ENCODE measurements at places on chromosomes 5 and 9.

- H3K27ac ChIP-seq = no peak overlapping the region
- peaks cover 20% of the 10 kb centered on the region for H3K4me1 ChIP-seq
- no peak for DNase-seq
- peaks cover 35% of the 10 kb centered on the region for H3K36me3 ChIP-seq
Measured at GRCh38 chr5:32740651-32741050, 29.5 kb downstream of the NPR3 start.

DNA sequence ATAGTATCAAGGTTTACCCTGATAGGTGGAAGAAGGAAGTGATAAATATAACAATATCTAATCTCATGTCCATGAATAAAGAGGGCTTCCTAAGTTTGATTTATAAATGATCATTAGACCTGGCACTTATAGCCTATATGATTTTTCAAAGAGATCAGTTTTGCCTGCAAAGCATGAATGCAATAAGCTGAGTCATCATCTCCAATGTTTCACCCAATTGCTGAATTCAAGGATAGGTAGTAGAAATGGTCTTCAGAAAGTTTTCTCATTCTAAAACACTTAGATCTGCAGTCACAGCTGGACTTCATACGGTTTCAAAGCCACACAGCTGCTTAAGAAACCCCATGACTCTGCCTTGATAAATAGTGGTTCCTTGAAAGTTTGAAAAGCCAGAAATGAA is 1722.8 kb downstream of the MAT2B start:
- DNase-seq = peak; percentile 14
- no peak overlapping the region for H3K4me3 ChIP-seq
- H3K27me3 ChIP-seq = no peaks in the 10 kb centered on the region
- H3K4me1 ChIP-seq = peaks cover 7% of the 10 kb centered on the region
- no peaks in the 10 kb centered on the region for H3K36me3 ChIP-seq

GRCh38 chr5:148880197-148880596 is 53.8 kb downstream of the ADRB2 start:
- H3K27me3 ChIP-seq = no peaks in the 10 kb centered on the region
- H3K4me1 ChIP-seq = peaks cover 2% of the 10 kb centered on the region

- H3K4me1 ChIP-seq = no peaks in the 10 kb centered on the region
- H3K4me3 ChIP-seq = no peak overlapping the region
- no peaks in the 10 kb centered on the region for H3K36me3 ChIP-seq
- H3K27me3 ChIP-seq = no peaks in the 10 kb centered on the region
- no peak overlapping the region for H3K27ac ChIP-seq
Measured at GRCh38 chr5:15914638-15915037, 265.0 kb downstream of the MARCHF11 start.

GRCh38 chr5:5497152-5497788 is 74.8 kb downstream of the ICE1 start:
- no peak overlapping the region for H3K27ac ChIP-seq
- no peaks in the 10 kb centered on the region for H3K36me3 ChIP-seq
- DNase-seq = peak; percentile 39
- no peaks in the 10 kb centered on the region for H3K27me3 ChIP-seq
- peaks cover 22% of the 10 kb centered on the region for H3K4me1 ChIP-seq

All from common myeloid progenitor, CD34-positive (primary cell).